ENCODE measurements at places on chromosomes 5 and 9. TPM values are rescaled to one million over a fixed set of nuclear protein-coding genes. Genes with fewer than 3 reads are reported as not detected.

The CCDC152 gene
- 5.9 TPM for total RNA-seq

The FBLL1 gene
- total RNA-seq, result 15.5 TPM

The C5orf52 gene
- total RNA-seq, result not detected

The LNPEP gene
- 39.3 TPM for total RNA-seq

The LCN9 gene
- not detected for total RNA-seq

The SLC6A3 gene
- 1.1 TPM for total RNA-seq

The GADD45G gene
- 5.8 TPM for total RNA-seq

The LHX6 gene
- total RNA-seq, result 0.99 TPM

The TYRP1 gene
- 10.2 TPM for total RNA-seq

The SOHLH1 gene
- total RNA-seq, result 0.50 TPM

The FGFR4 gene
- total RNA-seq, result 3.6 TPM

The SLC36A2 gene
- 0.06 TPM for total RNA-seq

The CACNA1B gene
- total RNA-seq, result 6.2 TPM

All from spinal cord (tissue), 10 donors.